Thyroid gland (tissue), 4 donors: ENCODE measurements at places on chromosomes 3 and 15. TPM values are rescaled to one million over a fixed set of nuclear protein-coding genes. Genes with fewer than 3 reads are reported as not detected.

DNA sequence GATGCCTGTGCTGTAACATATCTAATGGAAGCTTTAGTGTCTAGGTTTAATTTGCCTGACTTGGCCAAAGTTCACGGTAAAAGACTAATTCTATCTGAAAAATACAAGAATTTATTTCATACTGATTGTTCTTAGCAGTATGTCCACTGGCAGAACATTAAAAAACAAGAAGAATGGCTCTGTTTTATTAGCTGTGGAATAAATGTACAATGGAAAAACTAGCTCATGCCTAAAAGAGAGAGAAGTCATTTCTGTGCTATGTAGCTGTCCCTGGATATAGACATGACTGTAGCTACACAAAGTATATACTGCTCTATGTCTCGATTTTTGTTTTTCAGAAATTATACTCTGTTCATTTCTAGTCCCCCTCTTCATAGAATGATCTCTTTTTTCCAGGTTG lies 13.9 kb upstream of the VGLL3 start:
- H3K27ac ChIP-seq = no peak overlapping the region
- no peaks in the 10 kb centered on the region for H3K36me3 ChIP-seq
- H3K4me3 ChIP-seq = no peak overlapping the region
- H3K4me1 ChIP-seq = no peaks in the 10 kb centered on the region
- H3K27me3 ChIP-seq = no peaks in the 10 kb centered on the region

- no peaks in the 10 kb centered on the region for H3K27me3 ChIP-seq
- peaks cover 8% of the 10 kb centered on the region for H3K4me1 ChIP-seq
- peak; percentile 43 for DNase-seq
- H3K4me3 ChIP-seq = no peak overlapping the region
- H3K36me3 ChIP-seq = no peaks in the 10 kb centered on the region
Measured at GRCh38 chr15:68730471-68730919, 90.2 kb downstream of the ANP32A start.

DNA sequence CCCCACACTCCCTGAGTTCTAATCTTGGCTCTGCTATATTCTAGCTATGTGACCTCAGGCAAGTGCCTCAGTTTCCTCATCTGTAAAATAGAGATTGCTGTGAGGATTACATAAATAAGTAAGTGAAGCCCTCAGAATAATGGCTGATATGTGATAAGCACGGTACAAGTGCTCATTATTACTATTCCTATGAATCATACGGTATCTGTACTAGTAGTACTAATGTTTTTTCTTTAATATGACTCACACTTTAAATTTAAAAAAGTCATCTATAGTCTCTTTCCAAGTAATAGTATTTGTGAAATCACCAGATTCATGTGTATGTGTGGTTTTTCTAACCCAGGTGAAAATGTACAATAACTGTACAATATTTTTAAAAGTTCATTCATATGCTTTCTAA lies 58.7 kb downstream of the CLDN11 start:
- no peak overlapping the region for H3K4me3 ChIP-seq
- no peaks in the 10 kb centered on the region for H3K4me1 ChIP-seq
- no peak for DNase-seq
- no peak overlapping the region for H3K27ac ChIP-seq
- H3K27me3 ChIP-seq = no peaks in the 10 kb centered on the region

DNA sequence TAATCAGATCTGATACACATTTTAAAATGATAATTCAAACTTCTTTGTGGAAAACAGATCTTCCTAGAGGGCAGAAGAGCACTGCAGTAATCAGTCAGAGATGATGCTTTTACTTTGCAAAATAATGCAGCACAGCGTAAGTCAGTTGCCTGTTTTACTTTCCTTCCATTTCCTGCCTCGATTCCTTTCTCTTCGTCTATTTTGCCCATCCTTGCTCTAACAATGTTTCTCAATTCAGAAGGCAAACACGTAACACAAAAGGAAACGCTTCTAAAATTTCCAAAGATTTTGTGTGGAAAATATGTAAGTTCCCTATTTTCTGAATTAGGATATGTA lies 119.9 kb downstream of the P3H2 start:
- no peak overlapping the region for H3K27ac ChIP-seq
- H3K4me3 ChIP-seq = no peak overlapping the region
- no peaks in the 10 kb centered on the region for H3K27me3 ChIP-seq
- DNase-seq = no peak

The CLDN11 gene
- 3.2 TPM for total RNA-seq

The COL6A5 gene
- total RNA-seq = 0.11 TPM

The KIF7 gene
- total RNA-seq = 10.1 TPM
